SJSA1 (cell line): ENCODE measurements at places on chromosomes 4 and X.
A peak's percentile ranks its signal among the peaks of the same experiment; 100 is the strongest.

GRCh38 chrX:109902665-109903064 is 100.2 kb upstream of the TMEM164 start:
- DNase-seq = no peak

DNA sequence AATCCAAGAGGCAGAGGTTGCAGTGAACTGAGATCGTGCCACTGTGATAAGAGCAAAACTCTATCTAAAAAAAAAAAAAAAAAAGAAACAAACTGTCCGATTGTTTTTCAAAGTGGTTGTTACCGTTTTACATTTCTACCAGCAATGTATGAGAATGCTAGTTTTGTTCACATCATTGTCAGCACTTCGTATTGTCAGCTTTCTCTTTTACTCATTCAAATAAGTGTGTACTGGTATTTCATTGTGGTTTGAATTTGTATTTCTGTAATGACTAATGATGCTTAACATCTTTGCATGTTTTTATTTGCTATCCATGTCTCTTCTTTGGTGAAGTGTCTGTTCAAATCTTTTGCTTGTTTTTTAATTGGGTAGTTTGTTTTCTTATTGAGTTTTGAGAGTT is 65.8 kb downstream of the GPR101 start:
- no peak for DNase-seq

- peak; percentile 89 for DNase-seq
Observed at GRCh38 chr4:88158489-88159228, at the start of gene ABCG2. Gene ABCG2, minus strand, starts transcription at chr4:88158639. Its CDS starts 18,644 bp downstream, at chr4:88139995.

DNA sequence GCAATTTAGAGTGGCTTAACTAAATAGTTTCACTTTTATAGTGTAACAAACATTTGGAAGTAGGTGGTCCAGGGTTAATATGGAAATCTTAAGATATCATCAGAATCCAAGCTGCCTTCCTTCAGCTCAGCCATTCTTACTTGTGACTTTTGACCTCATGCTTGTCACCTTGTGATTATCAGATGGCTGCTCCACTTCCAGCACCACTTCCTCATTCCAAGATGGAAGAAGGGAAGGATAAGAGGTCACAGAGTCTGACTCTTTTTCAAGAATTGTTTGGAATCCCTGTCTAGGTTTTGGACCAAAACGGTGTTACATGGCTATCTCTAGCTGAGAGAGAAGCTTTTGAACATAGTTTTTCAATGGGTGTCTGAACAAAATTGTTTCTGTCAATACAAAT is 39.9 kb downstream of the MTTP start:
- no peak for DNase-seq

GRCh38 chrX:136380010-136380769 is 79.4 kb downstream of the ADGRG4 start:
- no peak for DNase-seq

- no peak for DNase-seq
Observed at GRCh38 chr4:8545439-8545765, 34.8 kb upstream of the GPR78 start.
